ENCODE measurements at places on chromosomes 5 and 9. TPM values are rescaled to one million over a fixed set of nuclear protein-coding genes. Genes with fewer than 3 reads are reported as not detected.

Gene DDX4
- not detected for polyA plus RNA-seq

- peak; percentile 61 for DNase-seq
These were observed 43.3 kb upstream of the NEURL1B start for GRCh38 chr5:172597755-172598155.

DNA sequence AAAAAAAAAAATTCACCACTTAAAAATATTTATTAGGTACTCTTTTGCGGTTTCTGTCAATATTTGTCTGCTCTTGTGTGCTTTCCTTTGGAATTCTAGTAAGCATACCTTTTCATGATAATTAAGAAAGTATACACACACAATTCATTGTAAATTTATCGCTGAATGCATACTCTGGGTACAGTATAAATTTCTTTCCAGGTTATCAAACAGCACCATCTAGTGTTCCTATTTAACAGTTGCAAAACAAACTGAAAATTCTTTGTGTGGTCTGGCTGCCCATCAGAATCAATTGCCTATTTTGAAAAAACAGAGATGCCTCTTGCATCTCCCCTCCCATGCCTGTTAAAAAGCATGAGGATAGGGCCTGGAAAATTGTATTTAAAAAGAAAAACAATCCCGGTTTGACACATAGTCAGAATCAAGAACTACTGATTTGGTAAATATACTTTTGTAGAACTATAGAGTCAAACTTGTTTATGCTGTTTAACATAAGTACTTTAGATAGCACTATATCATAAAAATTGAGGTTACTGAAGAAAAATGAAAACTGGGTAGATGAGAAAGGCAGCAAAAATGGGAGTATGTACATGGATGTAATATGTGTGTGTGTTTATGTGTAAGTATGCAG, 16.2 kb downstream of the PGGT1B start:
- DNase-seq = peak; percentile 52

GRCh38 chr5:91957666-91958065, 574.5 kb upstream of the ARRDC3 start:
- DNase-seq = no peak

Gene NTRK2
- 9.4 TPM for polyA plus RNA-seq

Gene NEUROG1
- not detected for polyA plus RNA-seq

All from muscle of leg (tissue), 16 donors.